ENCODE measurements at places on chromosomes 1 and 21.

GRCh38 chr1:111605576-111605975, 14.0 kb upstream of the RAP1A start:
- DNase-seq: no peak

DNA sequence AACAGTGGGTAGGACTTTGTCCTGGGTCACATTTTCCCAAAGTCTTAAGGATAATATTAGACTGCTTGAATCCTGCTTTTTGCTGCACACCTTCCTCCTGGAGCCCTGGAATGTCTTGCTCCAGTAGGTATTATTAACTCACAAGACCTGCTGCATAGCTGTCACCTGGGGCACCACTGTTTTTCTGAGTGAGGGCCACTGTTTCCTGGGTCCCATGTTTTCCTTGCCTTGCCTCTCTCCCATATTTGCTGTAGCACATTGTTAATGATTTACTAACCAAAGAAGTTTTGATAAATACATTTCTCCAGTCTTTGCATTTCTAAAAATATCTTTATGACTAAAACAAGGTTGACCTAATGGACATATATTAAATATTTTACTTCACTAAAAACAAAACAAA, 22.5 kb upstream of the FCAMR start:
- DNase-seq: no peak

DNA sequence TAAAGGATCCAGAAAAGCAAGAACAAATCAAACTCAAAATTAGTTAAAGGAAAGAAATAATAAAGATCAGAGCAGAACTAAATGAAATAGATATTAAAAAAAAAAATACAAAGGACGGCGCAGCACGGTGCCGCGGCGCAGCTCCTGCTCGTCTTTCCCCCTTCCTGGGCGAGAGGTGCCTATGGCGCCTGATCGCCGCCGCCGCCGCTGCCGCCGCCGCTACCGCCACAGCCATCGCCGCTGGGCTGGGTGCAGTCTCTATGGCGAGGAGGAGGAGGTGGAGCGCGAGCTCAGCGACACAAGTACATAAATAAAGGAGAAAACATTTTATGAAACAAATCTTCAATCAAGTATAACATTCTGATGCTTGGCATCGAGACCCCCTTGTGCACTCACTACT, 77.6 kb upstream of the VANGL1 start:
- DNase-seq: no peak

- DNase-seq: no peak
Observed at GRCh38 chr1:201906336-201906735, 17.6 kb downstream of the SHISA4 start.

DNA sequence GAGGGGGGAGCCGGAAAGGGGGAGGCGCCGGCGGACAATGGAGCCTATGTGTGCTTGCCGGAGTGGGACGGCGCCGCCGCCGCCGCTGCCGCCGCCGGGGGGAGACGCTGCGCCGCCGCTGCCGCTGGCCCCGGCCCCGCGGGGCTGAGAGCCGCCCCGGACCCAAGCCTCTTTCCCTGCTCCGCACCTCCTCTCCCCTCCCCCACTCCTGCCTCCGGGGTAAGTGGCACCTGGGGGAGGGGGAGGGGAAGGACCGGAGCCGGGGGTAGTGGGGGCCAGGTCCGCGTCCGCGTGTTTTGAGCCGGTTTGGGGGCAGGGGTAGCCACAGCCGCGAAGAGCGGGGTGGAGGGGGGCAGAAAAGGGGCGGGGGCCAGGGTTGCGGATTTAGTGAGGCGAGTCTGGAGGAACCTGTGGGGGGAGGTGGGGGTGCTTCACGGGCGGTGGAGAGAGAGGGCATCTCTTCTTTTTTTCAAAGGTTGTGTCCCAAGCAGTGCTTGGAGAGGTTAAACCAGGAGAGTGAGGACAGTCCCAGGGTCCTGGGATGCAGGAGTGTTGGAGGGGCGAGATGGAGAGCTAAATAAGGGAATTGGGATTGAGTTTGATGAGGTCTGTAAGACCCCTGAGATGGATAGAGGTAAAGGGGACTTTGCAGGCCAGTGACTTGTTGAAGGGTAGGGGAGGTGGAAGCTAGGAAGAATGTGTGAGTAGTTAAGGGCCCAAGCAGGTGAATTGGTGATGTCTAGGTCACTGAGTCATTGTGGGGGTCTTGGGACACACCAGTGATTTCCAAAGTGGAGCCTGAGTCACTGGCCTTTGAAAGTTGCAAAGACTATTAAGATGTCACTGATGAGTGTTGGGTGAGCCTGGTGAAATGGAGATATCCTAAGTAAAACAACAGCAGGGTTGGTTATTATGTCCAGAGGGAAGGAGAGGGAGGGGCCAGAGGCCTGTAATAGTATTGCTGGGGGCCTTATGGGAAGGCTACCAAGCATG, 59.1 kb downstream of the BCL9 start:
- peak; percentile 17 for DNase-seq

GRCh38 chr1:214970016-214970415, 112.5 kb upstream of the KCNK2 start:
- no peak for DNase-seq

GRCh38 chr21:14559102-14559501, 13.0 kb upstream of the SAMSN1 start:
- no peak for DNase-seq

DNA sequence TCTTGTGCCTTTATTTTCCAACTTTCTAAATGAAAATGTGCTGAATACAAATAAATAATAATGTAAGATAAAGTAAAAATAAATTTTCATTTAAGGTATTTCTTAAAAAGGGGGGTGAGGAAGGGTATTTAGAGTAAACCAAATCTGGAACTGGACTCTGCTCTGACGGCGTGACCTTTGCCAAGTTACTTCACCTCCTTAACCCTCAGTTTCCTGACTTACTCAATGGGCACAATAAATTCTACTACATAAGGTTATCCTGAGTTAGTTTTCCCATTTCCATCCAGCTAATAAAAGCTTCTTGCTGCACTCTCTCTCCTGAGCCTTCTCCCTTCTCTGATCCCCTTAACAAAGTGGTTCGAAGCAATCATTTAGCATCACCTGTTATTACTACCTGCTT, 93.9 kb downstream of the NID1 start:
- DNase-seq: no peak

GRCh38 chr1:85321237-85321964, 45.0 kb upstream of the BCL10 start:
- DNase-seq: no peak

DNA sequence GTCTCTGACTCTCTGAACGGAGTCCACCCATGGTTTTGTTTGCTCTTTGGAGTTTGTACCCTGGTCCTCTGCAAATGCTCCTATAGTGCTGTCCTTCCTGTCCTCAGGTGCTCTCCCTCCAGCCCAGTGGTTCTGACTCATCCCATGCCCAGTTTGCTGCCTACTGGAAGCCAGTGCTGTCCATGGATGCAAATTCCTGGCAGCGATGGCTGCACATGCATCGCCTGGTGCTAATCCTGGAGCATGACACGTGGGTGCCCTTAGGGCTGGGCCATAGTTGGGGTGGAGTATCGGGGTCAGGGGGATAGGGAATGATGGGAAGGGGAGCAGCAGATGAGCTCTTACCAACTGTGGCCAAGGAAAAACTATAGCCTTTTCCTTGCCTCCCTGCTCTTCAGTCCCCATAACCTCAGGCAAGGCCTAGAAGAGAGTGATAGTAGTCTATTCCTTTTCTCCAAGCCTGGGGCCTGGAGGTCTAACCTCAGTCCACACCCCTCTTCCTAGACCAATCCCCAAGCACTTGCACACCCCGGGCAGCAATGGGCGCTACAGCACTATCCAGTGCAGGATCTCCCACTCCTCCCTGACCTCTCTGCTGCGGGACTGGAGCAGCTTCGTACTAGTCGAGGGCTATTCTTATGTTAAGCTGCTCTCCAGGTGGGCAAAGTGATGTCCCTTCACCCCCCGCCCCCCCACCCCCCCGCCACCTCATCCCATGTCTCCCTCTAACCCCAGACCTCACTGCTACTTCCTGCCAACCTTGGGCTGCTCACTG, 31.6 kb downstream of the HYI start:
- no peak for DNase-seq

DNA sequence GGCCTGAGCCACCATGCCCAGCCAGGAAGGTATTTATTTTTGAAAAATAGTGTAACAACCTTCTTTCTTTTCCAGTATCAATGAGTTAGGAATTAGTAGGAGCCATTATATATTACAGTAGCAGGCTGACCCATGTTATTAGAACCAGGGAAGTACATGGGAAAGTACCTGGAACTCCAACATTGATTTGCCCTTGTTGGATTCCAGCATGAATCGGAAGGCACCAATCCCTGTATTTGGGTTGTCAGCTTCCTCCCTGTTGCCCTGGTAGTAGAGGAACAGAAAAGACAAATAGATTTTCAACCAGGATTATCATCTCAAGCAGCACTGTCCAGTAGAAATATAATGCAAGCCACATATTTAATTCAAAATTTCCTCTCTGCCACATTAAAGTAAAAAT, 10.2 kb upstream of the RBM8A start:
- no peak for DNase-seq

- DNase-seq: no peak
Observed at GRCh38 chr1:228867951-228868730, 132.9 kb downstream of the RHOU start.

DNA sequence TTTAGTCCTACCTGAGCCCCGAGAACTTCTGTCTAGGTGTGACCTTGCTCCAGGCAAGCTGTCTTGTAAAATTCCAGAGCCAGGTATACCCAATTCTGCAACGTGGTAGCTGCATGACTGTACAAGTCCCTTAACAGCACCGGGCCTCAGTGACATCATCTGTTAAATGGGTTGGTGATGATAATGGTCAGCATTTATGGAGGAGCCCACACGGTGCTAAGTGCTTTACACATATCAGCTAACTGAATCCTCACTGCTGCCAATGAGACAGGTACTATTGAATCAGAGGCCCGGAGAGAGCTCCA, 37.2 kb upstream of the PADI1 start:
- no peak for DNase-seq

GRCh38 chr21:21530680-21531079, 532.5 kb downstream of the NCAM2 start:
- no peak for DNase-seq

DNA sequence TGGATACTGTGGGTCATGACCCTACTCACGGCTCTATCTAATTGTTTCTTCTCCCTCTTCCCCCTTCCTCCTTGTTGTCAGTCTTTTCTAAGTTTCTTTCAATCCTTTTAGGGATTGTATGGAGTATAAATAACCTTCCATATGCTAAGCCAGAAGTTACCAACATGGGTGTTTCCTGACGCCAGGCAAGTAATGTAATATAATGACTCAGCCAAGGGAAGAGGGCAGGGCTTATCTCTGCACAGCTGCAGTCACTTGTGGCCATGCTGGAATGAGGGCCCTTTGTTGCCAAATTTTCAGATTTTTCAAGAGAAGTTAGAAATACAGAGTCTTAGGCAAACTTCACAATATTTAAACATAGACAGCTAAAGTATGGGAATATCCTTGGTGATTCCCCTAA, 194.6 kb downstream of the ST6GALNAC3 start:
- DNase-seq: no peak

- no peak for DNase-seq
Observed at GRCh38 chr1:21341022-21341421, 50.8 kb upstream of the ECE1 start.

DNA sequence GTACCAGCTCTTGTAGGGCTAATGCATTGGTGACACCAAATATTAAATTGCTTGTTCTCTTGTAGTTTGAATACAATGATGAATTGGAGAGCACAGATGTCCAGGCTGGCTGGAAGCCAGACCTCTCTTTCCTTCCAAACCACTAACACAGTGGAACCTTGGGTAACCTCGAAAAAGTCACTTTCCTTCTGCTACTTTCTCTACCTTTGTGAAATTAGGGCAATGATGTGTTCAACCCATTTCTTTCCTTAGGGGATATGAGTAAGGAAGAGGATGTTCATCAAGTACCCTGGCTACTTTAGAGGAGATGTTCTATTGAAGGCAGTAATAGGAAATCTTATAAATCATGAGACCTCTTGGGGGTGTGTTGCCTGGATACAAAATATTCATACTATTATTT, 55.7 kb downstream of the XCL2 start:
- no peak for DNase-seq

- DNase-seq: no peak
Observed at GRCh38 chr1:155969377-155969791, 9.0 kb downstream of the ARHGEF2 start.

- no peak for DNase-seq
Observed at GRCh38 chr1:224800486-224801119, 128.9 kb upstream of the DNAH14 start.

DNA sequence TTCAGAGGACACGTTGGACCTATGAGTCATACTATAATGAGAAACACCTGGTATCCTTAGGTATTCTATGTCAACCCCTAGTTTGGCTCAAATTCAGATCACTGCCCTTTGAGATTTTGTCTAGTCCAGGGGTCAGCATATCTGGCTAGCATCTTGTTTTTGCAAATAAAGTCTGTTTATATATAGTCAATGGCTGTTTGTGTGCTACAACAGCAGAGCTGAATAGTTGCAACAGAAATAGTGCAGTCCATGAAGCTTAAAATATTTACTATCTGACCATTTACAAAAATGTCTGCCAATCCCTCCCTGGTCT, 48.5 kb upstream of the EDEM3 start:
- DNase-seq: no peak
